ENCODE measurements at places on chromosomes 1 and 21.
A peak's percentile ranks its signal among the peaks of the same experiment; 100 is the strongest.

DNA sequence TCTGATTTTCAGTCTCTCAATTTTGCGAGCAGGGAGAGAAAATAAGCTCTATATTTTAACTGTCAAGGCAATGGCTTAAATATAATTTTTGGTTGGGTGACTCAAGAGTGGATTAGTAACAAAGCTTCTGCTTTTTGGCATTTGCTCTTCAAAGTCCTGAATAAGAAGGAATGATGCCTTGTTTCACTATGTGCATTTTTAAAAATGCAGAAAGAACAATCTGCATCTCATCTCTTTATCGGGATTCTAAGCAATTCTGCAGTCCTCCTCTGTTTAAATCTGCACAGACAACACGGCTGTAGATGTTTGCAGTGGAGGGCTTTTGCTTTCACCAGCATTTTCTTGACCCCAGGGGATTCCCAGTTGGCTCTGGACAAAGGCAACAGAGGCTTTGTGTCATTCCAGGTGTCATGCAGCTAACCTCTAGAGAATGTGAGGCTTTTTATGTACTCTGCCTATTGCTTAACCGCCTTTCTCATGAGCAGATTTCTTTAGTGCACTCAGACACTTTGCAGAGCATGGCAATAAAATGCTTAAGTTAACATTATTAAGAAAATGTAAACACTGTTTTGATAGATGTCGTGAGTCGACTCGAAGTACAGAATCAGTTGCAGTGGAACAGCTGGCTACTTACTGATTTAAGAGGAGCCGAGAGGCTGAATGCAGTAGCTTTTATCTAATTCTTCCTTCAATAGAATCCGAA is 783.2 kb upstream of the NEGR1 start:
- no peak for DNase-seq
- H3K27me3 ChIP-seq = no peaks in the 10 kb centered on the region
- H3K4me3 ChIP-seq = no peak overlapping the region
- no peaks in the 10 kb centered on the region for H3K4me1 ChIP-seq
- no peaks in the 10 kb centered on the region for H3K36me3 ChIP-seq

- H3K4me3 ChIP-seq = no peak overlapping the region
- H3K27ac ChIP-seq = no peak overlapping the region
- no peaks in the 10 kb centered on the region for H3K36me3 ChIP-seq
- H3K4me1 ChIP-seq = no peaks in the 10 kb centered on the region
- no peaks in the 10 kb centered on the region for H3K27me3 ChIP-seq
Measured at GRCh38 chr1:213061263-213061662, 10.2 kb downstream of the RPS6KC1 start.

GRCh38 chr21:27424601-27425000 is 457.7 kb upstream of the ADAMTS5 start:
- no peak overlapping the region for H3K27ac ChIP-seq
- no peak overlapping the region for H3K4me3 ChIP-seq
- H3K4me1 ChIP-seq = no peaks in the 10 kb centered on the region
- no peaks in the 10 kb centered on the region for H3K36me3 ChIP-seq

DNA sequence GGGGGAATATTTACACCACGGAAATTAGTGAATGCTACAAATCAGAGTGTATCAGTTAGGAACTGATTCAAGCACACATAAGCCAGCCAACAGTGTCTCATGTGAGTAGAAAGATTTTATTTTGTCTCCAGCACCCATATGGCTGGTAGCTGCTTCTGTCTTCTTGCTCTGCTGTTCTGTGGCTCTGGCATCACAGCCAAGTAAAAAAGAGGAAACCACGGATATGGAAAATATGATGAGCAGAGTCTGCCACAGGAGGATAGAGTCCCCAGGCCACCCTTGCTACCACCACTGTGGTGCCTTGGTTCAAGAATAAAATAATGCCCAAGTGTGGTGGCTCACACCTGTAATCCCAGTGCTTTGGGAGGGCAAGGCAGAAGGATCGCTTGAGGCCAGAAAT is 53.6 kb upstream of the SPOCD1 start:
- DNase-seq = no peak
- H3K27ac ChIP-seq = no peak overlapping the region
- H3K27me3 ChIP-seq = no peaks in the 10 kb centered on the region
- H3K4me1 ChIP-seq = no peaks in the 10 kb centered on the region
- no peaks in the 10 kb centered on the region for H3K36me3 ChIP-seq
- no peak overlapping the region for H3K4me3 ChIP-seq

- H3K36me3 ChIP-seq = no peaks in the 10 kb centered on the region
- no peak for DNase-seq
- H3K27ac ChIP-seq = no peak overlapping the region
- H3K27me3 ChIP-seq = no peaks in the 10 kb centered on the region
Measured at GRCh38 chr1:173616859-173617258, 14.0 kb upstream of the SLC9C2 start.

GRCh38 chr1:200374569-200375295 is 35.1 kb downstream of the ZNF281 start:
- no peaks in the 10 kb centered on the region for H3K27me3 ChIP-seq
- no peaks in the 10 kb centered on the region for H3K36me3 ChIP-seq
- no peak for DNase-seq

DNA sequence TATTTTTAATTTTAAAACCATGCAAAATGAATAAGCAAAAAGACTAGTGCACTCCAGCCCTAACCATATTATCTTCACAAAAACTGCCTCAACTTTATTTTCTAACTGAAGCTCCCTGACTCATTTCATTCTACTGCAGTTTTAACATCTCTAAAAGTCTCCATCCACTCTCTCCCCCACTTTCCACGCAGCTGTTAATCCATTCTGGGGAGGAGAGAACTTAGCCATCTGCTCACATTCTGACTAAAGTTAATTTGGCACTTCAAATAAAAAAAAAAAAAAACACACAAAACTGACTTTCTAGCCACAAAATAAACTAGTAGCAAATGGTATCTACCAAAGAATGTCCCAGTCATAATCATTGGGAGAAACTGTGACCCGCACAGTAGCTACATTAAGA is 5.4 kb upstream of the MYBPHL start:
- no peak overlapping the region for H3K4me3 ChIP-seq
- no peaks in the 10 kb centered on the region for H3K27me3 ChIP-seq
- H3K4me1 ChIP-seq = peaks cover 5% of the 10 kb centered on the region
- H3K27ac ChIP-seq = no peak overlapping the region

DNA sequence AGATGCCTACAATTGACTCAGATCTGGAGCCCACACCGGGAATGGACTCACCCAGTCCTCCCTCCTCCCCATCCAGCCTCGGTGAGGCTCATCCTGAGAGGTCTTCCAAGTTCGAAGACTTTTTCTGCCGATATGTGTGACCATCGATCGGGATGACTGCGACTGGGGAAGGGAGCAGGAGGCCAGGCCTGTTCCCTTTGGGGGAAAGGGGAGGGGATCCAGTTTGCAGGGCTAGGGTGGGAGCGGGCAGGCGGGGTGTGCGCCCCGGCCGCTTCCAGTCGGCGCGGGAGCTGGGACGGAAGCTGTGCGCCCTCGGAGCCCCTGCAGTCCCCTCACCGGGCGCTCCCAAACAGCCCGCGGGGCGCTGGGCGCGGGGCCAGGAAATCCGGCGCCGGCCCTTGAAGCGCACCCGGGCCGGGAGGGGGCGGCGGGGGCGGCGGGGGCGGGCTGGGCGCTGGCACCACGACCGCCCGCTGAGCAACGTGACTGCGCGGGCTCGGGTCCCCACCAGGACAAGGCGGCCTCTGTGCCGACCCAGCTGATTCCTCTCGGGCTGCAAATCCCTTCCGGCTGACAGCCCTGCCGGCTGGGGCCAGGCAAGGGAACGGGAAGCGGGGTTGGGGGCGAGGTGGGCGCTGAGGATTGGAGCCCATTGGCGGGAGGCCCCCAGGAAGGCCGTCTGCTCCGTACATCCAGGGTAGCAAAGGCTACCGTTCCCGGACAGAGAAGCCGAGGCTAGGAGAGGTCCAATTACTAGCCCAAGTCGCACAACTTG is 103.9 kb downstream of the EBNA1BP2 start:
- H3K4me1 ChIP-seq = no peaks in the 10 kb centered on the region
- no peak for DNase-seq
- H3K27ac ChIP-seq = peak overlapping the region; percentile 77
- H3K27me3 ChIP-seq = no peaks in the 10 kb centered on the region

- H3K27me3 ChIP-seq = no peaks in the 10 kb centered on the region
- DNase-seq = no peak
- H3K36me3 ChIP-seq = peaks cover 13% of the 10 kb centered on the region
- no peaks in the 10 kb centered on the region for H3K4me1 ChIP-seq
- no peak overlapping the region for H3K4me3 ChIP-seq
Measured at GRCh38 chr1:92543131-92544055, 56.7 kb upstream of the GFI1 start.

- no peak overlapping the region for H3K27ac ChIP-seq
- no peaks in the 10 kb centered on the region for H3K4me1 ChIP-seq
- H3K27me3 ChIP-seq = no peaks in the 10 kb centered on the region
- H3K4me3 ChIP-seq = no peak overlapping the region
Measured at GRCh38 chr1:180244840-180245239, 14.8 kb downstream of the LHX4 start.

GRCh38 chr1:9275161-9275560 is 17.5 kb upstream of the SPSB1 start:
- no peaks in the 10 kb centered on the region for H3K27me3 ChIP-seq
- H3K4me3 ChIP-seq = no peak overlapping the region
- H3K36me3 ChIP-seq = peaks cover 16% of the 10 kb centered on the region
- DNase-seq = no peak
- peaks cover 7% of the 10 kb centered on the region for H3K4me1 ChIP-seq

DNA sequence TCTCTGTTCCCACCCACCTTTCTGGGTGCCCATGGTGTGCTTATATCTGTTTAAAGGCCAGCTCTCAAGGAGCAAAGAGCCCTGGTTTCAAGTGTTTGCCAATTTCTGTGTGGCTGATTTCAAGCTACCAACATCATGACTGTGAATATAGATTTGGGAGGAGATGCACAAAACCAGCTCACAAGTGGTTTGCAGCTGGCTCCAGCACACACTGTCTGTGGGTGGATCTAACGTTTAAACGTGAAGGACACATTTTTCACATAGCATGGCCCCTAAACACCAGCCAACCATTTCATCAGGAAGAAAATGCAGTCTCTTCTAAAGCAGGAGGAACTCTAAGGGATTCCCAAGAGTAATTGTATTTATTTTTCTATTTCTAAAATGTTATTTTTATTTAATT is 65.2 kb downstream of the FCRL5 start:
- no peaks in the 10 kb centered on the region for H3K4me1 ChIP-seq
- H3K4me3 ChIP-seq = no peak overlapping the region
- no peak for DNase-seq
- no peaks in the 10 kb centered on the region for H3K36me3 ChIP-seq

DNA sequence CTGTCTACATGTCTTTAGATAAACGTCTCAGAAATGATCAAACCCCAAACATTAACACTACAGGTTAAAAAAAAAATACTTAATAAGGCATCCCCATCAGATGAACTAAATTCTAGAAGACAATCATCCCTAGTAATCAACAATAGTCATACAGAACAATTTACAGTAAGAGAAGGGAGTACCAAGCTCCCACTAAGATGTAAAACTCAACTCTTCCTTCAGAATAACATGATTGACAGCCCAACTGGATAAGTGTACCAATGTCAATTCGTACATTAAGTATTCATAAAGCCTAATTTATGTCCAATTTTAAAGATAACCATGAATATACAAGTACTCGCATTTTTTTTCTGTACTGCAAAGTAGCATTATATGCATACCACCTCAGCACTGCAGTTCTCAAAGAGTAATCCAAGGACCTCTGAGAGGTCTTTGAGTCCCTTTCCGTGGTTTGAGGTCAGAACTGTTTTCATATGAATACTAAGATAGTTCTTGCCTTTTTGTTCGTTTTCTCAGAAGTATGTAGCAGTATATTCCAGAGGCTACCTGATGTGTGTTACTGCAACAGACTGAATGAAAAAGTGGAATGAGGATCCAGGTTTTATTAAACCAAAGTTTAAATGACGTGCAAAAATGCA is 6.6 kb downstream of the SCAF4 start:
- H3K27ac ChIP-seq = no peak overlapping the region
- H3K36me3 ChIP-seq = no peaks in the 10 kb centered on the region
- no peak for DNase-seq
- H3K27me3 ChIP-seq = no peaks in the 10 kb centered on the region

DNA sequence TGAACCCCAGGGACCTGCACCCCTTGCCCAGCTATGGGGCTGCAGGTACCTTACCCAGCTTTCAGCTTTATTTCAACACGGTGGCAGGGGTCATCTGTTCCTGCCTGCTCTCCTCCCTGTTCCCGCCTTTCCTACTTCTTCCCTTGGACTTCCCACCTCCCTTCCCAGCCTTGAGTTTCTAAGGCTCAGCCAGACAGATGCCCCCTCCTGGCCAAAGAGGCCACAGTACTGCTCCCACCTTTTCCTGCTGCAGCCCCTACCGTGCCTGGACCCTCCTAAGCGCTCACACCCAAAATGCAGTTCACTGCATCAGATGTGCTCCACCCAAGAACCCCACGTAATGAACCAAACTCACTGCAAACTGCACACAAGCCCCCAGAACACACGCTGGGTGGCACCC is 7.7 kb downstream of the NOC2L start:
- no peaks in the 10 kb centered on the region for H3K4me1 ChIP-seq
- no peak overlapping the region for H3K4me3 ChIP-seq
- H3K27me3 ChIP-seq = no peaks in the 10 kb centered on the region
- no peak for DNase-seq

- H3K4me1 ChIP-seq = no peaks in the 10 kb centered on the region
- no peak overlapping the region for H3K4me3 ChIP-seq
- no peaks in the 10 kb centered on the region for H3K36me3 ChIP-seq
- DNase-seq = no peak
- H3K27ac ChIP-seq = no peak overlapping the region
Measured at GRCh38 chr1:157287462-157287861, 149.3 kb upstream of the ETV3 start.

- no peak overlapping the region for H3K27ac ChIP-seq
- H3K27me3 ChIP-seq = no peaks in the 10 kb centered on the region
- no peak for DNase-seq
- H3K36me3 ChIP-seq = no peaks in the 10 kb centered on the region
- H3K4me1 ChIP-seq = no peaks in the 10 kb centered on the region
- no peak overlapping the region for H3K4me3 ChIP-seq
Measured at GRCh38 chr1:69305621-69306020, 262.1 kb upstream of the LRRC7 start.

- no peak overlapping the region for H3K4me3 ChIP-seq
- no peak overlapping the region for H3K27ac ChIP-seq
- no peak for DNase-seq
- no peaks in the 10 kb centered on the region for H3K4me1 ChIP-seq
Measured at GRCh38 chr1:234107416-234108021, 203.0 kb downstream of the SLC35F3 start.

GRCh38 chr21:38326899-38327298 is 70.1 kb downstream of the KCNJ15 start:
- H3K27me3 ChIP-seq = no peaks in the 10 kb centered on the region
- H3K4me3 ChIP-seq = no peak overlapping the region
- H3K4me1 ChIP-seq = no peaks in the 10 kb centered on the region
- H3K27ac ChIP-seq = no peak overlapping the region
- H3K36me3 ChIP-seq = no peaks in the 10 kb centered on the region

GRCh38 chr1:30372792-30373433 is 350.5 kb downstream of the MATN1 start:
- no peaks in the 10 kb centered on the region for H3K4me1 ChIP-seq
- peaks cover 8% of the 10 kb centered on the region for H3K27me3 ChIP-seq
- no peak overlapping the region for H3K27ac ChIP-seq
- no peak for DNase-seq
- no peak overlapping the region for H3K4me3 ChIP-seq

All from tibial nerve (tissue), 4 donors.